ENCODE measurements at places on chromosomes 1 and 21.

- no peak for DNase-seq
Measured at GRCh38 chr1:50476800-50477199, 53.6 kb upstream of the DMRTA2 start.

DNA sequence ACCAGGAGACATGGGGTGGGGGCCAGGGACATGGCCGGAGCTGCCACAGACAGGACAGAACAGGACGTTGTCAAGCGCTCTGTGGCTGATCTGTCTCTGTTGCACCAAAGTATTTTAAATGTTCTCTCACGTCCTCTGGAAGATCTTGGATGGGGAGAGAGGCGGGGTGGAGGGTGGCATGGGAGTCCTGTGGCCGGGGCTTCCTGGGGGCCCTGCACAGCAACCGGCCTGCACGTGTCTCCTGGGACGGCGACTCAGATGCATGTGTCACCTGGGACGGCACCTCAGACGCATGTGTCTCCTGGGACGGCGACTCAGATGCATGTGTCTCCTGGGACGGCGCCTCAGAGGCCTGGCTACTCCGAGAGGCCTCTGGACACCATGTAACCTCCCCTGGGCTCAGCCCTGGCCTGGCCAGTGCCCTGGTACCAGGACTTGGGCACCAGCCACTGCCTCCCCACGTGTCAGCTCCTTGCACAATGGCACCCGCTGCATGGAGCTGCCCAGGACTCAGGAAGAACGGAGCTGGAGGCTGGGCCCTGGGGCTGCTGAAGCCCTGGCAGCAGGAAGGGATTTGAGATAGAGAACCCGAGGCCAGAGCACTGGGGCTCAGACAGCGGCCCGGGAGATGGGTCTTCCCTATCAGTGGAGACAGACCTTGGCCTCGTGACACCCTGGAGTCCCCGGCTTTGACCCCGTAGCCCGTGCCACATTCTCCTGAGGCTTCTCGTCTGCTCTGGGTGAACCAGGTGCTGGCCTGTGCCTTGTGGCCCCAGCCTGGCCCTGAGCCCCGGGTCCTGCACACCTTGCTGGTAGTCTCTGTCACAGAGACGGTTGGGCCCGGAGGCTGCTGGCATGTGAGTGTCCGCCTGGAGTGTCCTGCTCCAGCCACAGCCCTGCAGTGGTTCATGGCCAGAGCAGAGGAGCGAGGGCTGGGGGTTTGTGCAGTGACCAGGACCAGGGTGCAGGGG, 14.7 kb upstream of the SLC19A1 start:
- no peak for DNase-seq

DNA sequence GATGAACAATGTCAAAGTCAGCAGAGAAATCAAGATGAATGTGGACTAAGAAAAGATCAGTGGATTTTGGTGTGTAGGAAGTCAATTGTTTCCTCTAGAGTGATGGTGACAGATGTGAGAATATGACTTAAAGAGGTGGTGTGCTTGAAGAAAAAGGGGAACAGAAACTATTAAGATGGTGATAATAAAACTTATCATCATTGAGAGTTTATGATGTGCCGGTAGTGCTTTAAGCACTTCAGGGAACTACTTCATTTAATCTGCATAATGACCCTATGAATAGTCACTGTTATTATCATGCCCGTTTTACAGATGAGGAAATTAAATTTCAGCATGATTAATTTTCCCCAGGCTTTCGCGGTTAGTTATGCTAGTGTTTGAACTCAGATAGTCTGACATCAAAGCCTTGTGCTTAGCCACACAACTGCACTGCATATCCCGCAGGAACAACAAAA, 246.9 kb upstream of the LRRC7 start:
- no peak for DNase-seq

- no peak for DNase-seq
Measured at GRCh38 chr1:220775240-220775853, 11.4 kb upstream of the MTARC1 start.

DNA sequence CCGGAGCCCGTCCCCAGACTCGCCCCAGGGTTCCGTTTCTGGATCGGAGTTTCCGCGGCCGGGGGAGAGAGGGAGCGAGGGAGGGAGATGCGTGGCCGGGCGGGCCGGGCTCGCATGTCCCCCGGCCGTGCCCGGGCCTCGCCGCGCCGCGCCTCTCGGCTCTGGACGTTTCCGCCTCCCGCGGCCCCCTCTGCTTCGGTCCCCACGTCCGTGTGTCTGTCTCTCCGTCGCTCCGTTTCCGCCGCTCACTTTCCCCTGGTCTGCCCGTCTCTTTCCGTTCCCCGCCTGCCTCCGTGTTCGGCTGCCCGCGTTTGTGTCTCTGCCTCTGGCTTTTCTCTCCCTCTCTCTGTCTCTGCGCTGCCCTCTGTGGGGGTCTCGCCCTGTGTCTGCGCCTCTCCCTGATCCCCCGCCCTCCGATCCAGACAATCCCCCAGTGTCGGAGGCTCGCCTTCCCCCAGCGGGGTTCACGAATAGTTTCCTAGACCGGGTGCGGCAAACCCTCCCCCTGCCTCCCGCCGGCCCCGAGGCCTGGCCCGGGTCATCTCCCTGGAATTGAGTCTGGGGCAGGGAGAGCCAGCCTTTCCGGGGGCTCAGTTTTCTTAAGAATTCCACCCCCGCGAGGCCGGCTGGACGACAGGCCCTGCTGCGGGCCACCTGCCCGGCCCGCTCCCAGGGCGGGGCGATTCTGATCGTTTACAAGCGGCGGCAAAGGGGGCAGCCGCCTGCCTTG, 735 bp downstream of the NBL1 start:
- no peak for DNase-seq

DNA sequence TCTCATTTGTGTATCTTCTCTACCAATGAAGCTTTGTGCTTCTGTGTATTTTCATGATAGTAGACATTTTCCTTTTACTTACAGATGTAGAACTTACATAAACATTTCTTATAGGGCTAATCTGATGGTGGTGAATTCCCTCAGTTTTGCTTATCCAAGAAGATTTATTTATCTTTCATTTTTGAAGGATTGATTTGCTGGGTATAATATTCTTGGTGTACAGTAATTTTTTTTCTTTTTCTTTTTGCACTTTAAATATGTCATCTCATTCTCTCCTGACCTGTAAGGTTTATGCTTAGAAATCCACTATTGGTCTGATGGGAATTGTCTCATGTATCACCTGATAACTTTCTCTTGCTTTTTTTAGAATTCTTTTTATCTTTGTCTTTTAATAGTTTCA, 127.6 kb upstream of the KCTD3 start:
- DNase-seq: no peak

DNA sequence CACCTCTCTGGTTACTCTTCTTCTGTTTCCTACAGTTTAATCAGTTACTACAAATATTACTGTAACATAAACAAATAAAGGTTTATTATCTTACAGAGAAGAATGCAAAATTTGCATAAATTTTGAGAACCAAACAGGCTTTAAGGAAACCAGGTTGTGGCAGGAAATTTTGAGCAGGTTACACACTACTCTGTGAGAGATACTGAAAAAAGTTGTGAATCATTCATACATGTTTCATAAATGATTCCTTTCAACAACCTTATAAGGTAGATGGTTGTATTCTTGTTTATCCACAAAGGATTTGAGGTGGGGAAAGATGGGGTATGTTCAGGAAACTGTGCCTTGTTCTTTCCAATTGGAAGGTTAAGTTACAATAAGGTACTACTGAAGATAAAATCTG, 58.6 kb downstream of the MAST2 start:
- DNase-seq: no peak

DNA sequence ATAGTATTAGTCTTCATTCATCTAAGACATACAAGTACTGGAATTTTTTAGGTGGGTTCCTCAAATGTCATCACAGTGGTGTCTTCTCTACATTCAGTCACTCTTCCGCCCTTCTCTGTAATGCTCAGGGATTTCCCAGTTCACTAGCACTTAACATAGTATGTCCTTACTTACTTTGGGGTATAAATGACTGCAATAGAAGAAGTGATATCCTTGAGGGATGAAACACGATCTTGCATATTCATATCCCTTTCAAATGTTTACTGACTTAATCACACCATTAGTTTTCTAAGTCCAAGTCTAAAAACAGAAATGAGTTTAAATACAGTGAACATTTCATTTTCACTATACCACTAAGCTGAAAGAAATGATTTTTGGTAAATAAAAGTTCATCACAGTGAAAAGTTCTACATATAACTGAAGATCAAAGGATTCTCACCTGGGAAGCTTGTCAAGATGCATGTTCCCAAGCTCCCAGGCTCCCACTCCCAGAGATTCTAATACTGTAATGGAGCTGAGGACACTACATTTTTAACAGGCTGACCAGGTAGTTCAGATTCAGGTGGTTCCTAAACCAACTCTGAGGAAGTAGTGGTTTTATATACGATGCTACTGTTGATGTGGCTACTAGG, 29.7 kb downstream of the MRPL39 start:
- DNase-seq: peak; percentile 25

GRCh38 chr21:42356046-42356445, 5.3 kb upstream of the TFF2 start:
- DNase-seq: no peak

- no peak for DNase-seq
Measured at GRCh38 chr1:224734261-224734935, 118.3 kb downstream of the CNIH3 start.

GRCh38 chr1:8349961-8350360, 32.0 kb downstream of the SLC45A1 start:
- DNase-seq: no peak

DNA sequence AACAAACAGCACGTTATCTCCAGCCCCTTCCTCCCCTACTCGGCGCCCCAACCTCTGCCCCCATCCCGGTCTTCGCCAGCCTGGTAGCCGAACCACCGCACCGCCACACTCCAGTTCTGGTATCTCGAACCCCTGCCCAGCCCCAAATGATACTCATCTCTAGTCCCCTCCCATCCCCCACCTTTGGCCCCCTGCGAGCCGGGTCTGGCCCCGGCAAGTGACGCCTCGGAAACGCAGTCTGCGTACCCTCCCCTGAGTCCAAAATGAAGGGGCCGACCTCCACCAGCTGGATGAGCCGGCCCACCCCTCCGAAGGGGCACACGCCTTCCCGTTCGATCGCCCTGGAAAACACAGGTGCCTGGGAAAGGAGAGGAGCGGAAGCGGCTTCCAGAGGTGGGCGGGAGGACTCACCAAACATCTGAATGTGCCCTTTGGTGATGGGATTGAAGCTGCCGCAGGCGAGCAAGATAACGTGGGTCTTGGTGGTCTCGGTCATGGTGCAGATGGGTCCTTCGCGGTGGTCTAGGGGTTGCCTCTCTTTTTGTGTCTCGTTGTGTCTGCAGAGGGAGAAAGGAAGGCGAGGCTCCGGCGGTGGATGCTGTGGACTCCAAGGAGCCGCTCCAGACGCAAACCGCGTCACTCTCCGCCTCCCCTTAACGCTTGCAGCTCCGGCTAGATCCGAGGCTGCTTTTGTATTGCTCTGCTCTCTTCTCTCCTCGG, at the start of gene NMNAT2:
TSS of gene NMNAT2 (minus strand) at position 609 of the 720 bp plus-strand sequence. CDS start at position 496, 113 bp downstream.
- DNase-seq: peak; percentile 25

DNA sequence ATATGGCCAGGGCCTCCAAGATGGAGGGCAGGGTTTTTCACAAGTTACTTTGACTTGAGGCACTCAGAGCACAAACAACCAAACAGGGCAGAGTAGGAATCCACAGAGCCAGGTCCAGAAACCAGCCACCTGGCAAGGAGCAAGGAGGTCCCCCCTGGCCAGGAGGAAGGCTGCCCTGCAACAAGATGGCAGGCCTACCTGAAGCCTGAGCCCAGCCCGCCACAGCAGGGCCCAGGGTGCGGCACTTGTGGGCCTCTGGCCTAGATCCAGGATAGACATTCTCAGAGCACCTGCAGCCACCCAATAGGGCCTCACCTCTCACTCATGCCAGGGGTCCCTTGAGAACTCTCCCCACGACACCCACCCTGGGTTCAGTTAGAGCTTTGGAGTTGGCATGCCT, 11.5 kb downstream of the SH3BGRL3 start:
- DNase-seq: no peak

- DNase-seq: no peak
Measured at GRCh38 chr1:118978914-118979701, 9.0 kb downstream of the TBX15 start.

GRCh38 chr1:245829826-245830225, 675.0 kb downstream of the KIF26B start:
- no peak for DNase-seq

DNA sequence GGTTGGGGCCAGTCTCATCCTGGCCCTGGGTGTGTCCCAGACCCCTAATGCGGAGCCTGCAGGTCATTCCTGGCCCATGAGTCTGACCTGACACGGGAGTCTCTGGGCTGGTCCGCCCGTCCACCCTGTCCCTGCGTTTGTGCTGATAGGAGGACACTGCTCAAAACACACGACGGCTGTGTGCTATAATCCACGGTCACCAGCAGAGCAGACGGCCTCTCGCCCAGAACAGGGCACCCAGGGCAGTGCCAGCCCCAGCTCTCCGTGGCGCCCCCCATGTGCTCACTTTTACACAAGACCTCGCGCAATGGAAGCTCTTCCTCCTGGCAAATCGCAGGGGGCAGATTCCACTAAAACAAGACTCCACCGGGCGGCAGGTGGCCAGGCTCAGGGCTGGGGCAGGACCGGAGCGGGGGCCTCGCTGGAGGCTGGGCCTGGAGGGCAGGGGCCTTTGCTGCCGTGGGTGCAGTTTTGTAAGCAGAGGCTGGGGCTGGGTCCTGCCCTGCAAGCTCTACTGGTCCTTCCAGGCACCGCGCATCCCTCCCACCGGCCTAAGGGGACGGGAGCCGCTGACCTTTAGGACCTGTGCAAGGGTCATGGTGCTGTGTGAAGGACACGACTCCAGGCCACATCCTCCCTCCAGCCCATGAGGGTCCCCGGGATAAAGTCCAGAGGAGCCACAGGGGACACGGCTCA, 10.6 kb upstream of the SLC19A1 start:
- no peak for DNase-seq

DNA sequence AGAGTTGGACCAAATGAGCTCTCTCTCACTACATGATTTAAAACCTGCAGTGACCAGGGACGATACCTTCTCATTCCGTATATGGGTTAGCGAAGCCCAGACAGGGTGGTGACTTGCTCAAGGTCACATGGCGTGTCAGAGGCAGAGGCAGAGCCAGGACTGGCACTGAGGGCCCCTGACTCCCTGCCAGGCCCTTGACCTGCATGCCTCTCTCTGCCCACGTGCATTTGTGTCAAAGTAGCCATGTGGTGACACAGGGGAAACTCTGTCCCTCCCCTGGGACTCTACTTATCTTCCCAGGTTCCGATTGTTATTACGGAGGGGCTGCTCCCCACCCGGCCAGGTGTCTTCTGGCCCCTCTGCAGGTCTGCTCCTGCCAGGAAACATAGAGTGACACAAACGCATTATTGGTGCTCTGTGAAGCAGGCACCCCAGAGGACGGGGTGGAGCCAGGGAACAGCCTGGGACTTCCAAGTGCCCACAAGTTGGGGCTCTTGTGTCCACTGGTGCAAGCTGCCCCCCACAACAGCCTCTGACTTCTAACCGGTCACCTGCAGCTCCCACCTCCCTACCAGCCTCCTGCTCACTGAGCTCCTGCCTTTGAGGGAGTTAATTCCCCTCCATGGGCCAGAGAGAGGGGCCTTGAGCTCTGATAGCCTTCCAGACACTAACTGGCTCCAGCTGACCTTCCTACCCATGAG, 7.3 kb upstream of the TINAGL1 start:
- no peak for DNase-seq

- DNase-seq: no peak
Measured at GRCh38 chr1:8780405-8780804, 37.0 kb downstream of the RERE start.
